Right hindlimb (tissue), 1 donor: ENCODE measurements at places on chromosomes 5 and 9.

- DNase-seq, result no peak
Measured at GRCh38 chr9:2192356-2192979, 177.3 kb downstream of the SMARCA2 start.

GRCh38 chr5:106311230-106311915 lies 1359.4 kb downstream of the EFNA5 start:
- peak; percentile 39 for DNase-seq

- no peak for DNase-seq
Measured at GRCh38 chr9:111728617-111729366, 65.9 kb downstream of the SHOC1 start.

GRCh38 chr9:21967169-21967568 lies 27.0 kb downstream of the CDKN2A start:
- DNase-seq, result no peak

GRCh38 chr5:58886315-58887207 lies 303.7 kb downstream of the RAB3C start:
- DNase-seq, result peak; percentile 53

DNA sequence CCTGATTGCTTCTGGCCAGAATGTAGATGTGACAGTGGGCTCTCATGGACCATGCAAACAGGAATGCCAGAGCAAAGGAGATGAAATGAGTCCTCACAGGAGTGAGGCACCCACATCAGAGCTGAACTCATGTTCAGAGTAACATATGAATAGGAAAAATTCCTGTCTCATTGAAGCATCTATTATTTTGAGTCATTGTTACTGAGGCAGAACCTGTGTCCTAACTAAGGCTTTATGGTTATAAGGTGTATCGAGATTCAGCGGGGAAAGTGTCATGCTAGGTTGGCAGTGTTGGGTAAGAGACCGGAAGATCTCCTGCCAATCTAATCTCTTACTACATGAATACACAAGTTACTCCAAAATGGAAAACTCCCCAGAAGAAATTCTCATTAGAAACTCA lies 304.1 kb downstream of the TRPM3 start:
- DNase-seq, result no peak

GRCh38 chr9:131397100-131397790 lies 3.4 kb downstream of the PRRC2B start:
- DNase-seq, result no peak

- DNase-seq, result no peak
Measured at GRCh38 chr5:74034733-74035132, 408.7 kb downstream of the ARHGEF28 start.

GRCh38 chr9:127714020-127714750 lies 1.3 kb downstream of the PTRH1 start:
- no peak for DNase-seq

- DNase-seq, result no peak
Measured at GRCh38 chr9:134565316-134565915, 76.2 kb upstream of the COL5A1 start.

- DNase-seq, result no peak
Measured at GRCh38 chr5:172243302-172243701, 40.3 kb downstream of the UBTD2 start.

GRCh38 chr9:128034821-128035652 lies 32.1 kb downstream of the NAIF1 start:
- peak; percentile 47 for DNase-seq

- peak; percentile 25 for DNase-seq
Measured at GRCh38 chr5:88722546-88723073, 160.4 kb downstream of the MEF2C start.

DNA sequence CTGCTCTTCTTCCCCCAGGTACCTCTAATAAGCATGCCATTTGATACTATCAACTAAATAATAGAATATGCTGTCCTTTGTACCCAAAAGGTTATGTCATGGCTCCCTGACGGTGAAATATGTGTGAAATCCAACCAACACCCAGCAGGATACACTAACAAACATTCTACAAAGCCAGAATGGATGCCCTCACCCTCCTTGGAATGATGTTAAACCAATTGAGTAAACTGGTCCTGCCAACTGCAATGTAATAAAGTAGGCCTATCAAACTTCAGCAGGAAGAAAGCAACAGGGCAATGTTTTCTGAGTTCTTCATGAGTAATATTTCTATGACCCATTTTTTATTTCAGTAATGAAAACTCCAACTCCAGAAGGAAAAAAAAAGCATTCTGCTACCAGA lies 24.9 kb downstream of the RGMB start:
- no peak for DNase-seq

- DNase-seq, result no peak
Measured at GRCh38 chr5:16963821-16964220, 27.7 kb upstream of the MYO10 start.

DNA sequence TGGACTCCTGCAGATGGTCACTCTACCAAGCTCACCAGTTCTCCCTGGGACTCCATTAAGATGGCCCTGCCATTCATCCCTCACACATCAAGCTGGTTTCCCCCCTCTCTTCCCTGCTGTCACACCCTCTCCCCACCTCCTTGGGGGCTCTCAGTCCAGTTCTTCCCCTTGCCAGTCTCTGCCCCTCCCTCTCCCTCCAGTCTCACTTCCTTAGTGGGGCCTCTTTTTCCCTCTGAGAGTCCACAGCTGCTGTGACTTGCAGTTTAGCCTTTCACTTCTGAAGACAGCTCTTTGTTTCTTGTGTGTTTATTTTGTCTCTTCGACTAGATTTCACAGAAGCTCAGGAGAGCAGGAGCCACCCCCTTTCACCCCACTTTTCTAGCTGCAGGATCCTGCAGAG lies 10.5 kb downstream of the DOCK2 start:
- no peak for DNase-seq

GRCh38 chr5:73529081-73529480 lies 30.8 kb downstream of the BTF3 start:
- DNase-seq, result no peak

DNA sequence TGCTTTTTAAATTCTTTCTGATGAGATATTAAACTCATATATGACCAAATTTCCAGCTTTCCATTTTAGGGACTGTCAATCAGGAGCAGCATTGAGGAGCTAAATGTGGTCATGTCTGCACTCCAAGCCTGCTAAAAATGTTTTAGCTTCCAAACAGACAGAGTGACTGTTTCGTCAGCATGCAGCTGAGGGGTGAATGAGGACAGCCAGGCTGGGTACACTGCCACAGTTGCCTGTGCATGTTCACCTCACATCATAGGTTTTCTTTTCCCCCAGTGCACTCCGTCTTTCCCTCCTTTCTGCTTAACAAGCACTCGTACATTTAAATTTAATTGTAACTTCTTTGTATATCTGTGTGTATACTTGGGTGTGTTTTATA lies 138.1 kb downstream of the ARRDC3 start:
- DNase-seq, result no peak

- DNase-seq, result peak; percentile 65
Measured at GRCh38 chr9:93958121-93958818, 3.1 kb upstream of the BARX1 start.

DNA sequence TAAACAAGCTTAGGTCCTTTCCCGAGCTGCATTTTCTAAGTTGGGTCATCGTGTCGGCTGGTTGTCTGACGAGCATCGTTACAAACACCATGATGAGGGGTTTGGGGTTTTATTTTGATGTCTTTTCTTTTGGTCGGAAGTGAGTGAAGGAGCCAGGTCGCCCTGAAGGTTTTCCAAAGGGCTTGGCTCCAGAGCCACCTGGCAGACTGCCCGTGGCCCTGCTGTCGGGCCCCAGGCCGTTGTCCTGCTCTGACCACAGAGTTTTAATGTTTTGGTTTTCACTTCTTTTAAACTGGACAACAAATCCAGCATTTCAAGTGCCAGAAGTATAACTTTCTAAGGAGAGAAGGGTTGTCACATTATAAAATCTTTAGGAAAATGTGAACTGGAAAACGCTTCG lies 42.3 kb downstream of the TENT4A start:
- no peak for DNase-seq

DNA sequence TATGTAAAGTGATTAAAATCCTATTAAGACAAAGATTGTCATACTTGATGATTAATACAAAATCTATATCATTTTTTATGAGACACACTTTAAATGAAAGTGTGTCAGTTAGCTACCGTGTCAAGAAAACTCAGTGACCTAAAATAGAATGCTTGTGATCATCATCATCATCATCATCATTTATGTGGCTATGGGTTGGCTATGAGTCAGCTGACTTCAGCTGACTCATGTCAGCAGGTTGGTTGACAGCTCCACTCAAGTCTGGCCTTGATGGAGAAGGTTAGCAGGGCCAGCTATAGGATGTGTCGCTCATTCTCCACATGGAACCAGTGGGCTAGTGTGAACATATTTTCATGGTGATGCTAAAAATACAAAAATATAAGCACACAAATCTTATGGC lies 43.8 kb upstream of the ZNF300 start:
- DNase-seq, result no peak

DNA sequence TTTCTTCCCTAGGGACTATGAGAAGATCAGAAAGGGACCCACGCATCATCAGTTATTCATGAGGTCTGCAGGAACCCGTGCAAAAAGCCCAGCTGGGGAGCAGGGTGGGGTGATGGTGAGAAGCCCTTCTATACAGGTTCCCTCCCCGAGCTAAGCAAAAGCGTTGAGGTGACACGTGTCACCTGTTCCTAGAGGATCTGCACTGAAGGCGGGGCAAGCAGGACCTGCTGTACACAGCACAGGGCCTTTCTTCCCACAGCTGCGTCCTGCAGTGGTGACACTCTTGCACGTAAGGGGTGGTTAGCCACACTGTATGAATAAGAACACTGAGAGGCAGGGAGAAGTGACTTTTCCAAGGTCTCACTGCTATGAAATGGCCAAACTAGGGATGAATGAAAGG lies 37.2 kb upstream of the SH3PXD2B start:
- DNase-seq, result no peak

GRCh38 chr5:137254119-137255090 lies 244.7 kb downstream of the SPOCK1 start:
- no peak for DNase-seq

- peak; percentile 79 for DNase-seq
Measured at GRCh38 chr9:129697656-129698253, 32.3 kb downstream of the PRRX2 start.

DNA sequence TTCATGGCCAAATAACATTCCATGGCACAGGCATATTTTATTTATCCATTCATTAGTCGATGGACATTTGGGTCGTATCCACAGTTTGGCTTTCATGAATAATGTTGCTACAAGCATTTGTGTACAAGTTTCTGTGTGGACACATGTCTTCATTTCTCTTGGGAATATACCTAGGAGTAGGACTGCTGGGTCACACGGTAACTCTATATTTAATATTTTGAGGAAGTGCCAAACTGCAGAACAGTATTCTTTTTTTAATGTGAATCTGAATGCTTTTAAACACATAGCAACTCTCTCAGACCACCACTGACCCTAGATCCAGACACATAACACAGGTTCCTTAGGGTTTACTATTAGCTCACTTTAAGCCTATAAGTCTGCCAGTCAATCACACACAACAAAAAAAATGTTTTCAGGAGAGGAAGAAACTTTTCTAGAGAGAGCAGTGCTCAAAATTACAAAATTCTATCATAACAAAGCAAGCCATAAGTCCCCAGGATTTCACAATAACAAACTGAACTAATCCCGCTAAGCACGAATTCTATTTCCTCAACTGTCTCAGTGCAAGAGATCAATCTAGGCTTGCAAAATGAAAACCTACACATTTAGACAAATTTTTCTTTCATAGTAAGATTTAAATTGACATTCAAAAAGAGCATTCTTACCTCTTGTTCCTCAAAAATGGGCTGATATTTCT lies 41.8 kb upstream of the GABBR2 start:
- DNase-seq, result no peak

GRCh38 chr9:126393876-126394275 lies 67.2 kb downstream of the MVB12B start:
- no peak for DNase-seq
